Mesenchymal stem cell (in vitro differentiated cells and primary cell): ENCODE measurements at places on chromosomes 1 and 21.

- no peak for DNase-seq
Measured at GRCh38 chr1:114482585-114482984, 28.4 kb downstream of the TRIM33 start.

DNA sequence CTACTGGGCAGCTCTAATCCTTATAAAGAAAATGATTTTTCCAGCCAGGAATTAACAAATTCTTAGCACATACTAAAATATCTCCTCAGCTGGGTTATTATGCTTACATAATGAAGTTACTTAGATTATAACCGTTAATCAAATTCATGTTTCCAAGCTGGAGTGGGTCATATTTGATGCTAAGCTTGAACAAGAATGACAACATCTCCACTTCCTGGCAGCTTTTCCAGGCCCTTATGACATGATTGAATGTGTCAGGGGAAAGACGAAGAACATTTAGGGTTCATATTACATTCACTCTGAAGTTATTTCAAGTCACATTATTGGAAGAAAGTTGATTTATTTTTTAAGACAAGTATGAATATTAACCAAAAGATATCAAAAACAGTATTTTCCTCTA is 333.7 kb downstream of the PCP4 start:
- no peak for DNase-seq

GRCh38 chr1:151618003-151618402 is 6.2 kb downstream of the SNX27 start:
- DNase-seq = no peak

DNA sequence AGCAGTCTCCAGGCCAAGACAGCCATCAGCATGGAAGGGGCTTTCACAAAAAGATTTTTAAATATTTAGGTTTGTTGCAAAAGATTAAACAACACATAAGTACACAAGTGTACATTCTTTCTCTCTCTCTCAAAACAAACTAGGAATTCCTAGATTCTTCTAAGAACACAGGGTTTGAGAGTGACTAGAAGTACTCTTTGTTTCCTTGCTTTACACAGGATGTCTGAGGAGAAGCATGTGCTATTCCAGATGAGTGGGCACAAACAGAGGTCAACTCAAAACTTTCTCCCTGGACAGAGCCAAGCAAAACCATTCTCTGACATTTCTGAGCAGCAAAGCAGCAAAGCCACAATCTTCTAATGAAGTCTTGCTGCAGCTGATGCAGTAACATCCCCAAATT is 210.6 kb upstream of the HOOK1 start:
- no peak for DNase-seq

GRCh38 chr1:109490029-109490933 is 3.6 kb upstream of the CYB561D1 start:
- DNase-seq = peak; percentile 73

- DNase-seq = no peak
Measured at GRCh38 chr1:162333991-162334390, 42.7 kb downstream of the SPATA46 start.

GRCh38 chr21:44419679-44420078 is 35.6 kb upstream of the LRRC3 start:
- DNase-seq = no peak
